ENCODE measurements at places on chromosomes 13 and 19. TPM values are rescaled to one million over a fixed set of nuclear protein-coding genes. Genes with fewer than 3 reads are reported as not detected.

RCBTB2 gene
- total RNA-seq: 2.9 TPM

CAPN12 gene
- not detected for total RNA-seq

DNA sequence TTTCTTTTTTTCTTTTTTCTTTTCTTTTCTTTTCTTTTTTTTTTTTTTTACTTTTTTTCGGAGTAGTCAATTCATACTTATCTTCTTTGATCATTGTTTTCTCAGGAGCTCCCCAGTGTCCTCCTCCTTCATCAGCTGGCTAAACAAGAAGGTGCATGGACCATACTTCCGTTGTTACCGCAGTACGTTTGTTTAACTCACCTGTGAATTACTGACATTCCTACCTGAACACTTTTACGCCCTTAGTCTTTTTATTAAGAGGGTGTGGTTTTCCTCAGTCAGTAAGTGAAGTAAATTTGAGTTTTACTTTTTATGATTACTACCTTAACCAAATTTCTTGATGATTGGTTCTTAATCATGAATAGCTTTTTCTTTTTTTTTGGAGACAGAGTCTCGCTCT lies 47.1 kb downstream of the B3GLCT start:
- no peak for DNase-seq

GRCh38 chr19:38163419-38164290 lies 60.4 kb downstream of the DPF1 start:
- DNase-seq: no peak

DNA sequence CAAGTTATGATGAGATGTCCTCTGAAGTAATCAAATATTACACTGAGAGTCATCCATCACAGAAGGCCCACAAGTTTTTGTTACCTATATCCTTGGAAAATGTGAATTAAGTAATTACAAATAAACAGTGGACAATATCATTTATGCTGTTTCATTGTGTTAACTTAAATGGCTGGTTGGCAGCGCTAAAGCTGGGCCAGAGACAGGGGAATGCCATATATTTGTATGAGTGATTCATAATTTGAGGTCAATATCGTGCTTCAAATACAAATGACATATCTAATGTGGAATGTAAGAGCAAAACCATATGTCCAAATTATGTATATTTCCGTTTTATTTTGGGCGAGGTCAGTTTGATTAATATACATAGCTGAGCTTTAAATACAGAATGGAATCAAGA lies 1556.2 kb downstream of the SLITRK5 start:
- no peak for DNase-seq

DNA sequence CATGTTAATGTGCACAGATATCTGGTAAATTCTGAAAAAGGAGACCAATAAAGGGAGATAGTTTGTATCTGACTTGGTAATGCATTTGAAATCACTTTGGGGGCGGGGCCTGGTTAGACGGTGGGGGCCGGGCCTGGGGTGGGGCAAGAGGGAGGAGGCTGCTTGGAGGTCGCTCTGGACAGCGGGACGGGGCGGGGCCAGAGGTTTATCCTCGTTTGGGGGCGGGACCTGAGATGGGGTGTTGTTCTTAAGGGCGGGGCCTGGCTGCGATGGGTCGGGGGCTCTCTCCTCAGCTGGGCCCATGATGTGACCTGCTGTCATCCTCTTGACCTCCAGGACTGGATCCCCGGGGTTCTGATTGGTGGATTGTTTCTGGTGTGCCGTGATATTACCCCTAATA lies 4.9 kb upstream of the ZNF808 start:
- no peak for DNase-seq

DNA sequence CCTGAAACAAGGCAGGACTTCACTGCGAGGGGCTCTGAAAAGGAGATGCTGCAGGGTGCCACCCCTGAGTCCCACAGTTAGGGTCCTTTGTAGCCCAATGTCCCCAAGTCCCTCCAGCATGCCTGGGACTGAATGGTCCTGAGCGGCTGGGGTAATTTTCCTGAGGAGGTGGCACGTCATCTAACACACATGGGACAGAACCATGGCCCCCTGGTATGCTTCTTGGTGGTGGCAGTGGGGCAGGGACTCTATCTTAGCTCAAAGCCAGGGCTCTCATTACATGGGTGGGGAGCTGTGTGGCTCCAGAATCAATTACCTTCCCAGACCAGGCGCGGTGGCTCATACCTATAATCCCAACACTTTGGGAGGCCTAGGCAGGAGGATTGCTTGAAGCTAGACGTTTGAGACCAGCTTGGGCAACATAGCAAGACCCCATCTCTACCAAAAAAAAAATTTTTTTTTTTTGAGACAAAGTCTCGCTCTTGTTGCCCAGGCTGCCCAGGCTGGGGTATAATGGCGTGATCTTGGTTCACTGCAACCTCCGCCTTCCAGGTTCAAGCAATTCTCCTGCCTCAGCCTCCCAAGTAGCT lies 7.9 kb upstream of the SLC7A9 start:
- DNase-seq: no peak
